Activated naive CD8-positive, alpha-beta T cell treated with anti-CD3 and anti-CD28 coated beads, Interleukin-2, amount 50 U/mL, for 24 hours (primary cell): ENCODE measurements at places on chromosomes 4 and X.

GRCh38 chrX:40966213-40966820 is 118.9 kb upstream of the USP9X start:
- H3K4me1 ChIP-seq: peaks cover 6% of the 10 kb centered on the region
- no peak overlapping the region for H3K27ac ChIP-seq
- H3K27me3 ChIP-seq: no peaks in the 10 kb centered on the region
- no peaks in the 10 kb centered on the region for H3K36me3 ChIP-seq
- DNase-seq: no peak

GRCh38 chr4:3499710-3500109 is 32.5 kb downstream of the LRPAP1 start:
- no peak overlapping the region for H3K4me3 ChIP-seq
- H3K27ac ChIP-seq: no peak overlapping the region
- H3K27me3 ChIP-seq: peaks cover 4% of the 10 kb centered on the region
- H3K4me1 ChIP-seq: peaks cover 4% of the 10 kb centered on the region

DNA sequence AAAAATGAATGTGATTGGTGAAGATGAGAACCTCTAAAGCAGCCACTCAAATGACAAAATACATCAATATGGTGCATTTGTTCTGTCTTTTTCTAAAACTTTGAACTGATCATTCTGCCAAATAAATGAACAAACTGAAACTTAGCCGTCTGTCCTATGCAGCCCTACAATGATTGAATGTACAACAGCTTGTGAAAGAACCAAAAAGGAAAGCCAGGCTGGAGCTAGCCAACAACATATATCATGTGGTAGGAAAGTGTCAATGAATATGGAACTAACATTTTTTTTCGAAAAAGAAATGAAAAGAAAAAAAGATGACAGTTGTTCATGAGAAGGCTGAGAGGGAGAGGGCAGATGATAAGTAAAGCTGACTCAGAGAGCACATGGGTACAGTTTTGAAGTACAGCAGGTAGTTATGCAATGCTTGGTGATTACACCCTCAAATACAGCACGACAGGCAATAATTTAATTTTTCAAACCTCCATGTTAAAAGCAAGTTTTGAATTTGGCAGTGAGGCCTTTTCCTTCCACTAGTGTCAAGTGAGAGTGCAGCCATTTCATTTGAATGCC is 21.2 kb upstream of the SLC7A11 start:
- no peak overlapping the region for H3K4me3 ChIP-seq
- no peaks in the 10 kb centered on the region for H3K36me3 ChIP-seq
- H3K27ac ChIP-seq: no peak overlapping the region
- no peaks in the 10 kb centered on the region for H3K4me1 ChIP-seq
- peaks cover 6% of the 10 kb centered on the region for H3K27me3 ChIP-seq

GRCh38 chr4:153337686-153338085 is 6.8 kb upstream of the MND1 start:
- no peaks in the 10 kb centered on the region for H3K36me3 ChIP-seq
- no peak for DNase-seq
- peaks cover 8% of the 10 kb centered on the region for H3K27me3 ChIP-seq
- no peak overlapping the region for H3K4me3 ChIP-seq
- peaks cover 1% of the 10 kb centered on the region for H3K4me1 ChIP-seq
- no peak overlapping the region for H3K27ac ChIP-seq

DNA sequence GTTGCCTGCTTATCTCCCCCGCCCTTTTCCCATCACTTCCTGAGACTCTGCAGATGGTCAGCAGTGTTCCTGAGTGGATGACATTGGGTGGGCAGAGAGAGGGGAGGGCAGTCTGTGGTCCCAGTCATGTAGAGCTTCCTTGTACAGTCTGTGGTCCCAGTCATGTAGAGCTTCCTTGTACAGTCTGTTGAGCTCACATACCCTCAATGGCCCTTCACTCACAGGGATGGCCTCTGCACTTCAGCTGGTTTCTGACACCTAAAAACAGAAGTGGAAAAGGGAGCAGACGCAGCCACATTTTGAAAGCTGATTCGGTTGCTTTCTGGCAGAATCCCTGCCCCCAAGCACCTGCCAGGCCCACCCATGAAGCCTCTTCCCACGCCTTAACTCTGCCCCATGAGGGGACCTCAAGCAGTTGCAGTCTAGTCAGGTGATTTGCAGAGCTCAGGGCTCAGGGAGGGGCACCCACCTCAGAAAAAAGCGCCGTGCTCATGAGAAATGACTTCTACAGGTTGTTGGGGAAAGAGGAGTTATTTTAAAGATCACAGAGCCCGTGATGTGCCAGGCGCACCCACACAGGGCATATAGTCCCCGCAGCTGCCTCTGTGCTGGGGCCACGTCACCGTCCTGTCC is 3.6 kb upstream of the TMEM271 start:
- no peak overlapping the region for H3K4me3 ChIP-seq
- peaks cover 58% of the 10 kb centered on the region for H3K27me3 ChIP-seq
- H3K36me3 ChIP-seq: no peaks in the 10 kb centered on the region
- DNase-seq: no peak

DNA sequence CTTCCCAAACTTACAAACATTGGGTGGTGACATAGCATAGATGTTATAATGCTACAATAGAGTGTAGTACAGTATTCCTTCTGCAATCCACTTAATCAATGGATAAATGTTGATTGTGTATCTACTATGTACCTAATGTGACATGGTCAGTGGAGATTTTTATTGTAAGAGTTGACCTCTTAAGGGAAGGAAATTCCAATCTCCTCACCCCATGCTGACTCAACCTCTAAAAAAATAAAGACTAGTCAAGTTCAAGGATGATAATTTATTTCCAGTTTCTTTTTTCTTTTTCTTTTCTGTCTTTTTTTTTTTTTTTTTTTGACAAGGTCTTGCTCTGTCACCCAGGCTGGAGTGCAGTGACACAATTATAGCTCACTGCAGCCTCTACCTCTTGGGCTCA is 206.5 kb upstream of the STS start:
- no peaks in the 10 kb centered on the region for H3K4me1 ChIP-seq
- no peak overlapping the region for H3K27ac ChIP-seq
- no peaks in the 10 kb centered on the region for H3K27me3 ChIP-seq
- no peaks in the 10 kb centered on the region for H3K36me3 ChIP-seq

DNA sequence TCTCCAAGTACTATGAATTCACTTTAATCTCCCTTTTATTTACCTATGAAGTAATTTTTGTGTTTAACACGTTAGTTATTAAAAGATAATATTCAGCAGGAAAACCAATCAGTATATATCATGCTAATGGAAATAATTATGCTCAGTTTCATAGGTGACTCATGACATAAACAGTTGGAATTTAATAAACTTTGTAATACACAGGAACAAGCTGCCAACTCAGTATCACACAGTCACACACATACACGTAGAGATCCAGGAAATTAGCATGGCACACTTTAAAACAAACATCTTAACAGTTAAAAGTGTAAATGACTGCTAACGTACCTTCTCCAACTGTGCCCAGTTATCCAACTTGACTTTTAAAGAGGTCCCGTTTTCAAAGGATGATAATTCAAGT is 2.3 kb downstream of the SPATA4 start:
- no peak for DNase-seq
- H3K36me3 ChIP-seq: peaks cover 4% of the 10 kb centered on the region
- H3K27ac ChIP-seq: no peak overlapping the region

GRCh38 chrX:98203800-98204199 is 1320.1 kb downstream of the RPA4 start:
- H3K27me3 ChIP-seq: no peaks in the 10 kb centered on the region
- no peaks in the 10 kb centered on the region for H3K4me1 ChIP-seq

DNA sequence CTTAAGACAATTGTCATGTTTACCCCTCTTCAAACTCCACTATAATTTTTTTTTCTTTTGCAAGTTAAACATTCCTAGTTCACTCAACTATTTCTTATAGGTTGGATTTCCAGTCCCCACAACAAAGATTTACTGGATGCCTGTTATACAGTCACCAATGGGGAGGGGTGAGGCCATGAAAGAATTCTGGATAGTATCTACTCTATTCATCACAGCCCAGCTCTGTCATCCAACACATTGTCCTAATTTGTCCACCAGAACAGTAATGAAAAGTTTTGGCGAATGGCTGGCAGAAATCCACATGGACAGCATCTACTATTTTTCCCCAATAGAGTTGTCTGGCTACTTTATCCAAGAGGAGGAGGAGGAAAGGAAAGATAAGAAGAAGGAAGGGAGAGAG is 192.7 kb upstream of the S100G start:
- H3K27me3 ChIP-seq: no peaks in the 10 kb centered on the region
- H3K4me3 ChIP-seq: no peak overlapping the region
- no peaks in the 10 kb centered on the region for H3K36me3 ChIP-seq
- H3K4me1 ChIP-seq: no peaks in the 10 kb centered on the region
- no peak overlapping the region for H3K27ac ChIP-seq
- no peak for DNase-seq

DNA sequence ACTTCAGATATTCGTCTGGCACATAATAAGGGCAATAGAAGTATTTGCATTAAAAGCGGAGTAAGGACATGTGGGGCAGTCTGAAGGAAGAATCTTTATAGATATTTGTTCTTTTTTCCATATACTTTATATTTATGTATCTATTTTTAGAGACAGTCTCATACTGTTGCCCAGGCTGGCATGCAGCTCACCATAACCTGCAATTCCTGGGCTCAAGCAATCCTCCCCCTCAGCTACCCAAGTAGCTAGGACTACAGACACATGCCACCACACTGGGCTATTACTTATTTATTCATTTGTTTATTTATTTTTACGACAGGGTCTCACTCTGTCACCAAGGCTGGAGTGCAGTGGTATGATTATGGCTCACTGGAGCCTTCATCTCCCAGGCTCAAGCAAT is 16.7 kb upstream of the MRPL1 start:
- DNase-seq: no peak
- H3K27me3 ChIP-seq: no peaks in the 10 kb centered on the region
- H3K36me3 ChIP-seq: no peaks in the 10 kb centered on the region
- no peak overlapping the region for H3K27ac ChIP-seq

DNA sequence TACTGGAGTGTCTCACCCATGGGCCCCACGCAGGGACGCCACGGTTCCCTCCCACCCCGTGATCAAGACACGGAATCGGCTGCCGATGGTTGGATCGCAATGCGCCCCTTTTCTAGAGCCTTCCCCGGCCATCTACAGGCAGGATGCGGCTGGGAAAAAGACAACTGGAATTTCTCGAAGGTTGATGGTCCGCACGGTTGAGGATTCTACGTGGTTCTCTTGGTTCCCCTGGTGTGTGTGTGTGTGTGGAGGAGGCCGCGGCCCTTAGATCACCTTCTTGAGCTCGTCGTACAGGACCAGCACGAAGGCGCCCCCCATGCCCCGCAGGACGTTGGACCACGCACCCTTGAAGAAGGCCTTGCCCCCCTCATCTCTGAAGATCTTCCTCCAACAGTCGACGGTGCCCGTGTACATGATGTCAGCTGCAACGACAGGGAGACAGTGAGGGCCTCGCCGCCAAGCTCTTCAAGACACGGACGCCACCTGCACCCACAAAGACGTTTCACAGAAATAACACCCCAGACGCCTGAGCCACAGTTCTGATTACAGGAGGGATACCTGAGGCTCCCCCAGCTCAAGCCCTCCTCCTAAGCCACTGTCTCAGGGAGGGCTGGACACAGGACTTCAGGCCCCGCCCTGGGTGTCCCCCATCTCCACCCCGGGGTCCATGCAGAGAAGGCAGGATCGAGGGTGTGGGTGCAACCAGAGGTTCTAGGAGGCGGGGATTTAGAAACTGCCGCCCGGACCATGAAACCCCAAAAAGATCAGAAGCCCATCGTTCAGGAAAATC is 5.4 kb downstream of the SLC25A6 start:
- DNase-seq: no peak
- H3K4me1 ChIP-seq: peaks cover 37% of the 10 kb centered on the region
- H3K36me3 ChIP-seq: peaks cover 69% of the 10 kb centered on the region
- no peak overlapping the region for H3K4me3 ChIP-seq
- no peaks in the 10 kb centered on the region for H3K27me3 ChIP-seq
- H3K27ac ChIP-seq: peak overlapping the region; percentile 54

DNA sequence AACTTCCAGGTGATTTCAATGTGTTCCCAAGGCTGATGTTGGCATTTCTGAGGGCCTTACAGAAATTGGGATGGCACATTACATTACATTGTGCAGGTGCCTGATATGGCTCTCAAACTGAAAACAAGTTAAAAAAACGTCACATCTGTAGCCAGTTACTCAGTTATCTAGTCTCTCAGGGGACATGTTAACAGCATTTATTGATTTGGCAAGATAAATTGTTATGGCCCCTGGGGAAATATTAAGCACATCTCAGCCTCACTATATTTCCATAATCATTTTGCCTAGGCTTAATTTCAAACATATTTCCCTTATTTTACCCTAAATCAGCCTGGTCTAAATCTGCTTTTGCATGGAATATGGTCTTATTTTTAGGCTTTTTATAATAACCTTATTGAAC is 290.0 kb downstream of the IL15 start:
- H3K27ac ChIP-seq: no peak overlapping the region
- no peak overlapping the region for H3K4me3 ChIP-seq
- no peaks in the 10 kb centered on the region for H3K36me3 ChIP-seq
- no peaks in the 10 kb centered on the region for H3K27me3 ChIP-seq
- H3K4me1 ChIP-seq: no peaks in the 10 kb centered on the region
- DNase-seq: no peak

DNA sequence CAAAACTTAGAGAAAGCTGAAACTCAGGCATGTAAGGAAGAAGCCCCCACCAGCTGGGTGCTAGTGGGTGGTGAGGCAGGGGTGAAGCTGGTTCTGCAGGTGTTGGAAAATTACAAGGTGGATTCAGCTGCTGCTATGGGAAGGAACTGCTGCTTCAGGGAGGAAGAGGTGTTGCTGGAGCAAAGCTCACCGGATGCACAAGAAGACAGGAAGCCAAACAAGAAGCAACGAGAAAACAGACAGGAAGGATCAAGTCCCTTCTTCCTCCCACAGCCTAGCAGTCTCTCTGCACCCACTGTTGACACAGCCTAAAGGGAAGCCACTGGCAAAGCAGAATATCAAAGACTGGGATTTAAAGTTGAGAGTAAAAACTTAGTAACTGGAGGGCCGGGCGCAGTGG is 100.2 kb upstream of the JADE1 start:
- no peak for DNase-seq
- H3K4me1 ChIP-seq: peaks cover 4% of the 10 kb centered on the region
- no peaks in the 10 kb centered on the region for H3K36me3 ChIP-seq
- H3K4me3 ChIP-seq: no peak overlapping the region
- no peak overlapping the region for H3K27ac ChIP-seq

- peak; percentile 41 for DNase-seq
- peaks cover 7% of the 10 kb centered on the region for H3K4me1 ChIP-seq
- H3K36me3 ChIP-seq: no peaks in the 10 kb centered on the region
- peaks cover 53% of the 10 kb centered on the region for H3K27me3 ChIP-seq
Measured at GRCh38 chr4:76251441-76252270, at the start of gene FAM47E. Gene FAM47E (plus strand): TSS chr4:76251721. CDS start chr4:76251747, 26 bp downstream.

GRCh38 chr4:147362938-147363337 is 118.0 kb upstream of the EDNRA start:
- no peaks in the 10 kb centered on the region for H3K4me1 ChIP-seq
- no peak for DNase-seq
- no peak overlapping the region for H3K4me3 ChIP-seq
- no peaks in the 10 kb centered on the region for H3K36me3 ChIP-seq

- H3K4me3 ChIP-seq: no peak overlapping the region
- no peaks in the 10 kb centered on the region for H3K4me1 ChIP-seq
- H3K27ac ChIP-seq: no peak overlapping the region
- H3K27me3 ChIP-seq: no peaks in the 10 kb centered on the region
- no peak for DNase-seq
- H3K36me3 ChIP-seq: no peaks in the 10 kb centered on the region
Measured at GRCh38 chr4:124481123-124481522, 231.4 kb downstream of the ANKRD50 start.
